ENCODE measurements at places on chromosomes 3 and 15.

DNA sequence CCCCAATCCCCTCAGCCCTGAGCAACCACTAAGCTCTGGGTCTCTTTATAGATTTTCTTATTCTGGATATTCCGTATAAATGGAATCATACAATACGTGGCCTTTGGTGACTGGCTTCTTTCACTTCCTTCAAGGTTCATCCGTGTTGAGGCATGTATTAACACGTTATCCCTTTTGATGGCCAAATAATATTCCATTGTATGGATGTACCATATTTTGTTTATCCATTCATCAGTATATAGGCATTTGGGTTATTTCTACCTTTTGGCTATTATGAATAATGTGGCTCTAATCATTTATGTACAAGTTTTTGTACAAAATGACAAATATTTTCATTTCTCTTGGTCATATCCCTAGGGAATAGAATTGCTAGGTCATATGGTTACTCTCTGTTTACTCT lies 284.4 kb downstream of the FAM43A start:
- no peak for DNase-seq

DNA sequence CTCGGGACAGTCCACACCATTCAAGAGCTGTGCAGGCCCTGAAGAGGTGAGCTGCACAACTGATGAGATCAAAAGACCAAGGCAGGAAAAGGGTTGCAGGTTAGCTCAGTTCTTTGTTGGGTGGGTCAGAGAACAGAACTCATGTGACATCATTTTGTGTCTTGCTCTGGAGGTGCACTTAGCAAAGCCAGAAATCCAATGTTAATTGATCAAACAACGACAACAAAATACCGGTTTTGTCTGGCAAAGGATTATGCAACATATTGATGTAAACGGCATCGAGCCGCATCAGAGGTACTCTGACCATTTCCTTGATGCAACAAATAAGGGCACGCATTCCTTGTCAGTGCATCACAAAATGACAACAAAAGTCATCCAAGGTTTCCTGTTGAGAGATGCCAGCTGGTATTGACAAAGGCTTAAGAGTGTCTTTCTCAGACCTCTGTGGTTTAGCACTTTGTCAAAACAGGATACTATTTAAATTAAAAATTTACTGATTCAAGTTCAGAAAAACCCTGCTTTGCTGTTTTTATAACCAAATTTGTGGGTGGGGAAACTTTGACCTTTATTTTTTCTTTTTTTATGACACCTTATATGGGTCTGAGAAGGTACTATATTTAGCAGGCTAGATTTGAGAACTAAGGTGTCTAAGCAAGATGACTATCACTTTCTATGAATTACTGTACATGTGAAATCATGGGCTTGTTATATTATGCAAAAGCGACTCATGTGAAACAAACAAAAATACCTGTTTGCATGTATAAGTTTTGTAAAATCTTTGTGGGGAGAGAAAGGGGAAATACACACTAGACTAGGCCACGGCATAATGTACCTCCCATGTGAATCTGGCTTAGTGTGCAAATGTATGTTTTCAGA lies 496.1 kb downstream of the FOXP1 start:
- no peak for DNase-seq

DNA sequence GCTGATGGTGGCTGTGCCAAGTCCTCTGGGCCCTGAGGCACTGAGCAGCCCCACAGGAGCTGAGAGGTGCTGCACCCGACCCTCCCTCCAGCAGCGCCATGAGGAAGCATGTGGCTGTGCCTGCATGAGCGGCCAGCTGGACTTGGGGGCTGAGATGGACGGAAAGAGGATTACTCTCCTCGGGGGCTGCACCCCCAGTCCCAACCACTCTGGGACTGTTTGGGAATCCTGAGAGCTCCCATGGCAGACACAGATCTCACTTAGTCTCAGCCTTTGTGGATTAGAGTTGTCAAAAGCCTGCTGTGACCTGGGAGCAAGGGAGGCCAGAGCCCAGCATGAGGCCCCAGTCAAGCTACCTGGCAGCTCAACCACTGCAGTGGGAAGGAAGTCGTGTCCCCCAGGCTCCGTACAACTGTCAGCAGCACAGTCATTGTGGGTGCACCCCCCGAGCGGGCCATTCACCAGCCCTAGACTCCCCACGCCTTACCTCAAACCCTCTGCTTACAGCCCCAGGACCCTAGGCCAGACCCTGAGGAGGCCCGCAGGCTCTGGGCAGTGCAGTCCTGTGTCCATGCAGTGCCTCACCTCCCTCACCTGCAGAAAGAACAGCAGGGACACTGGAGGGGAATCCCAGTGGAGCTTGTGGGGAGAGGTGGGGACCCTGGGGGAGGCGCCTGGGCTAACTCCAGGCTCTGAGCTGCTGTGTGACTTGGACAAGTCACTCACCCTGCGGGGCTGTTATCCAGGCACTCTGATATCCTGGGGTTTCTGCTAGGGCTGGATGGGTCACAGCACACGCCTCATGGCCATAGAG lies 17.1 kb downstream of the PRR23E start:
- DNase-seq, result no peak

GRCh38 chr3:22959593-22959992 lies 243.5 kb upstream of the UBE2E2 start:
- no peak for DNase-seq

- DNase-seq, result no peak
Observed at GRCh38 chr3:158768361-158768787, 33.5 kb upstream of the MFSD1 start.

DNA sequence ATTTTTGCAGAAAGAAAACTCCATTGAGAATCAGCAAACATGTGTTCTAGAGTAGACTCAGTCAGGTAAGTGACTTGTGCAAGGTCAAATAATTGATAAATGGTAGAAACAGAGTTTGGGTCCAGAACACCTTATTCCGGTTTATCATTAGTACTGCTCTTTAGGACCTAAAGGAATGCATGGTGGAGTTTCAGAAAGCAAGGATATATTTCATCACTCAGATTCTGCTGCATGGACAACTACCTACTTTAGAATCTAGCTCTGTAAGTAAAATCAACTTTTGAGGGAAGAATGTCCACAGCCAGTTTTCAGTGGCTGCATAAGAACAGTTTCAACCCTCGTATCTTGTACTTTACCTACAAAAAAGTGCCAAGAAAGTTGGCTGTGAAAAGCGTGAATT lies 43.6 kb downstream of the TIMP4 start:
- DNase-seq, result no peak

GRCh38 chr3:193710286-193711165 lies 117.5 kb downstream of the OPA1 start:
- no peak for DNase-seq

- DNase-seq, result no peak
Observed at GRCh38 chr3:97778152-97778551, 13.6 kb downstream of the ARL6 start.

DNA sequence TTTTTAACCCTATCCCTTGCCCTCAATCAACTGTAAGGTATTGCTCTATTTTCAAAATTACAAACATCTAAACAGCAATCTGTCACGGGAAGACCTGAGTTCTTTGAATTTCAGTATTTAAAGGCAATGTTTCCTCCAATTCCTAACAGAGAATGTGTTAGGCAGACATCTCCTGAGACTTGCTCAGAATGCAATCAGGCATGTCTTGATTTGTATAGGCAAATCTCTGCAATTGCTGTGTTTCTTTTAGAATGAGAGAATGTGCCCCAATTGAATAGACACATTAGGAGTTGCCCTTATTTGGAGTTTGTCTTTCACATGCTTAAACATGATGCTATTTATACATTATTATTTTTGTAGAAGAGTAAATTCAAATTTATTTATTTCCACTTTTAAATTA lies 205.6 kb downstream of the CADM2 start:
- DNase-seq, result no peak

DNA sequence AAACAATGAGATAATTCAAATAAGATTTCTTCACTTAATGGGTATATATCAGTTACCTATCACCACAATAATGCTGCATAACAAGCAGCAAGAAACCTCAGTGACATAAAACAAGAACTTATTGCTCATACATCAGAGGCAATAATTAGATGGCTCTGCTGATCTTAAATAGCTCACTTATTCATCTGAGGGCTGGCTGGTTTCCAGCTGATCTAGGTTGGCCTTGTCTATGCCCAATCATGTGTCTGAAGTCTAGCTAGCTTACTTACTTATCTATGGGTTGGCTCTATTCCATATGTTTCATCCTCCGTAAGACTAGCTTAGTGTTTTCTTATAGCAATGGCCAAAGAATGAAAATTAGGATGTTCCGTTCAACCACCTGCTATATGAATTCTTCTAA lies 109.4 kb upstream of the AGTR1 start:
- DNase-seq, result no peak

DNA sequence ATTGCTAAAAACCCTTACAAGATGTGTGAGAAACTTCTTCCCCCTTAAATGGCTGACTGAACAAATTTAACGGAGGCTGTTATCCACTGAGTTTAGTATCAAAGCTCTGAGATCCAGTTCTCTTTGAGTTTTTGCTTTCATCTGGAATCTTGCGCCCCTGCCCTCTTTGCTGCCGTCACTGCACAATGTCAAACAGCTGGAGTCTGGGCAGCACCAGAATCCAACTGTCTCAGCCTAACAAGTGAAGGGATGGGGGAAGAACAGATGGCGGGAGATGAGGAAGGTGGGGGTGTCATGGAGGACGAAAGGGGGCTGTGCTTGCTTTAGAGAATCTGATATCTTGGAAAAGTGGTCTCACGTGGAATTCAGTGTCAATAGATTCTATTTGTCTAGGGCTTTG lies 7.0 kb upstream of the BOC start:
- no peak for DNase-seq

DNA sequence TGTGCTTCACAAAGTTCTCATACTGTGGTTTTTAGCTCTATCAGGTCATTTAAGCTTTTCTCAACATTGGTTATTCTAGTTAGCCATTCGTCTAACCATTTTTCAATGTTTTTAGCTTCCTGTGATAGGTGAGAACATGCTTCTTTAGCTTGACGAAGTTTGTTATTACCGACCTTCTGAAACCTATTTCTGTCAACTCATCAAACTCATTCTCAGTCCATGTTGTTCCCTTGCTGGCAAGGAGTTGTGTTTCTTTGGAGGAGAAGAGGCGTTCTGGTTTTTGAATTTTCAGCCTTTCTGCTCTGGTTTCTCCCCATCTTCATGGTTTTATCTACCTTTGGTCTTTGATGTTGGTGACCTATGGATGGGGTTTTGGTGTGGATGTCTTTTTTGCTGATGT lies 120.9 kb downstream of the NFKBIZ start:
- no peak for DNase-seq

DNA sequence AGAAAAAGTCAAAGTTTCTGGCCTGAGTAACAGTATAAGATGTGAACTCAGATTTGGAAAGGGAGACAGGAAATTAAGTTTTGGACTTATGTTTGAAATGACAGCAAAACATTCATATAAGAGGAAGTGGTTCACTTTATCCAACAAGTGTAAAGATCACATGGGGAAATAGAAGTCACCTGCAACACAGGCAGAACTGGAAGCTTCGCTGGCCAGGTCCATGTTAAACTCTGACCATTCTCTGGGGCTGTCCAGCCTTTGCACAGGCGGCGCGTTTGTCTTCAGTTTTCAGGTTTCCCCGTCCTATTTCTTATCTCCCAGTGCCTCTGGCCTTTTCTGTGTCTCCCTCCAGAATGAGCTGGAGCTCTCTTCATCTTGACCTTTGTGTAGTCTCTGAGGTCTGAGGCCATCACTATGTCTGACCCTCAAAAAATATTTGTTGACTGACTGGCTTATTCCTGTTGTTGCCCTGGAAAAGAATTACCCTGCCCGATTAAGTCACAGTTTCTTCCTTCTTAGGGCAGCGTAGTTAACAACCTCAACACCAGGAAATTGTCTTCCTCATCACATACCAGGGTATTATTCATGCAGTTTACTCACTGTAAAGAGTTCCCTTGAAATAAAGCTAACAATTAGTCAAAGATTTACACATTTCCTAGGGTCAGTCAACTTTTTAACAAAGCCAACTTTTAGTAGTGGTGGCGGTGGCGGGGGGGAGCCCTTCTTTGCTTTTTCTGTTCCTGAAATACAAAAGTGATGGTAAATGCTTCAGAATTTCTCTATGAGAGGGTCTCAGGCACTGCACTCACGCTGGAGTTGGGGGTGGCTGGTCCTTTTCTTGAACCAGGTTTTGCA lies 959 bp upstream of the RASA2 start:
- peak; percentile 10 for DNase-seq

- peak; percentile 47 for DNase-seq
Observed at GRCh38 chr3:111989061-111989678, 9.6 kb upstream of the TAGLN3 start.

- DNase-seq, result no peak
Observed at GRCh38 chr15:100059521-100059920, 282.3 kb downstream of the ADAMTS17 start.

- DNase-seq, result no peak
Observed at GRCh38 chr3:110650741-110651140, 420.9 kb upstream of the NECTIN3 start.

GRCh38 chr15:98712845-98713584 lies 64.7 kb downstream of the IGF1R start:
- DNase-seq, result no peak

DNA sequence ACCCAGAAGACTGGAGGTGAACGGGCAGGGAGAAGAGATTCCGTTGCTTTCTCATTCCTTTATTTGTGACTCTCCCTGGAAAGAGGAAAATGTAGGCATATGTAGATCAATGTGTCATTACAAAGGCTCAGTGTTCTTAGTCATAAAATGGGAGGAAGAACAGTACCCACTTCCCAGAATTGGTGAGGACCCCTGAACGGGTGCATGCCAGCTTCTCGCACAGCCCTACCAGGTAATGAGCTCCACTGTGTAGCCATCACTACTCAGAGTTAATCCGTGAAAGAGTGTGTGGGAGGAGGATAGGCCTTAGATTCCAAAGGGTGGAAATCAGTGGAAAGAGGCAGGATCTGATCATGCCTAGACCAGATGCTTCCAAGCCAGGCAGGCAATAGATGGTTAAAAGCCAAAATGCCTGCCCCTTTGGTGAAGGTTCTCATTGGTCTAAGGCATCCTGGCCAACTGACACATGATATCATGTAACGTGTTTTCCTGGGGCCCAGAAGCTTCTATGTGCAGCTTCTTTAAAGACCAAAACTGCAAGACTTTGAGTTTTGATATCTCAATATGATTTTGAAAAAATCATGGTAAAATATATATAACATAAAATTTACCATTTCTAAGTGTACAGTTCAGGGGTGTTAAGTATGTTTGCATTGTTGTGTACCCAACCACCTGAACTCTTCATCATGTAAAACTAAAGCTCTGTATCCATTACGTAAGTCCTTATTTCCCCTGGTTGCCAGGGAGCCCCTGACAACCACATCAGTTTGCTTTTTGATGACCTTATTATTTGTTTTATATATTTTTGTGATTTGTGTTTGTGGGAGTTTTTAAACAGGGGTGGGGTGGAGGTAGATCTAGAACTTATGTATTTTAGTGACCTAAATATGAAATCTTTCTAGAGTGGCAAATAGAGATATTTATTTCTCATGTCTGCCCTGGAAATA lies 402.2 kb upstream of the CFAP20DC start:
- no peak for DNase-seq

Measured in HFF-Myc (cell line).